ENCODE measurements at places on chromosomes 7 and 10. TPM values are rescaled to one million over a fixed set of nuclear protein-coding genes. Genes with fewer than 3 reads are reported as not detected.

- DNase-seq = no peak
Observed at GRCh38 chr7:1539181-1539881, 8.8 kb downstream of the MAFK start.

Gene SLIT1
- 0.12 TPM for total RNA-seq

- DNase-seq = no peak
Observed at GRCh38 chr7:24669971-24670591, 87.2 kb downstream of the GSDME start.

DNA sequence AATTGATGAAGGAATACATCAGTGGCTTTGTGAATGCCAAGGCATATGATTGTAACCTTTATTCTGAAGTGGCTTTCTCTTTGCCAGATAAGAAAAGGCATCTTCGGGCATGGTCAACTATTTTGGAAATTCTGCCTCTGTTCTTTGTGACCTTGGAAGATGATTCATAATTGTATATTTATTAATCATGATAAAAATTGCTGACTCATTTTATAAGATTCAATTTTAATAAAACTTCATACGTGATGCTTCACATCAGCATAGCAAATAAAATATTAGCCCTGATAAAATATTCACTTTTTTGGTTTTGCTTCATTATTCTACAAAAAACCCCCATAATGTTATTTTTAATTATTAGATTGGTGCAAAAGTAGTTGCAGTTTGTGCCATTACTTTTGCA, 200.5 kb downstream of the MACC1 start:
- DNase-seq = no peak

GRCh38 chr7:17289074-17289645, 9.3 kb upstream of the AHR start:
- DNase-seq = no peak

- no peak for DNase-seq
Observed at GRCh38 chr7:98137134-98137825, 30.6 kb downstream of the LMTK2 start.

- no peak for DNase-seq
Observed at GRCh38 chr10:101774589-101775272, 1.2 kb downstream of the FGF8 start.

Gene PIK3AP1
- 4.2 TPM for total RNA-seq

Gene PNLIP
- not detected for total RNA-seq

DNA sequence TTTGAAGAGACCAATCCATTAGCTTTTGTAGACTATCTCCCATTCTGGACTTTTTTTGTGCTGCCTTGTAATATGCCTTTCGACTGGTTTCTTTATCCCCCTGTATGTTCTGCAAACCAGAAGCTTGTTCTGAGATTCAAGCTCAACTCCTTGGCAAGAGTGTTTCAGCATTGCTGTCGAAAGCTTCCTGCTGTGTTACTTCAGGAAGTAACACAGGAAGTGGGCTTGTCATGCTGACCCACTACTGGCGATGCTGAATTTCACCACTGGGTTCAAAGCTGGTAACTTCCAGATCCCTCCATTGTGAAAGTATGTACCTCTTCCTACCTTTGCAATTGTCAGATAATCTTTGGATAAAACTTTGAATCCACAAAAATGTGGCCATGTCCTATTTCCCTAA, 57.9 kb upstream of the INSYN2A start:
- no peak for DNase-seq
